ENCODE measurements at places on chromosomes 3 and 15.
A peak's percentile ranks its signal among the peaks of the same experiment; 100 is the strongest.

DNA sequence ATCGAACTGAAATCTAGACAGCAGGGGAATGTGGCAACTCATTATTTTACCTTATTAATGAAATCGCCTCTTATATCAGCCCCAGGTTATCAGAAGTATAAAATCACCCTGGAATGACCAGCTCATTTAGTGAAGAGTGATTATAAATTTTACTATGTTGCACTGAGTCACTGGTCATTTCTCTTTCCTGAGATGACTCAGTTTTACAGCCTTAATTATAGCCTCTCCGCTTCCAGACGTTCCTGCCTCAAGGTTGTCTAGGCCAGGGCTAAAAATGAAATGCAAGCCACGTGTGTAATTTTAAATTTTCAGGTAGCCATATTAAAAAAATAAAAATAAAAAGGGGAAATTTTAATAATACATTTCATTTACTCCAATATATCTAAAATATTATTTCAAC, 33.3 kb downstream of the DET1 start:
- ATAC-seq = no peak

DNA sequence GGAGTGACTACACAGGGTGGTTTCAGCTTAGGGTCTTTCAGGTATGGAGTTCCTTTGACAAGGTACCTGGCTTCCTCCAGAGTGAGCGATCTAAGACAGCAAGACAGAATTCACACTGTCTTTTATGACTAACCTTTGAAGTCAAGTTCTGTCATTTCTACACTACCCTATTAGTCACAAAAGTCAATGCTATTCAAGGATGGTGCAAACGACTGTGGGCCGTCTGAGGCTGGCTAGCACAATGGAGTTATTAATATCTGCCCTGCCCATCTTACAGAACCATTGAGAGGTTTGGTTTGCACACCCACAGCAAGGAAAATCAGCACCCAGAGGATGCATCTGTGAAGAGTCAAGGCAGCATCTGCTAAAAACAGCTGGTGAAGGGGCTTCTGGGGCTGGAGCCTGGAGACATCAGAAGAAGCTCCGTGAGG, 62.9 kb upstream of the XCR1 start:
- ATAC-seq = peak; percentile 87

DNA sequence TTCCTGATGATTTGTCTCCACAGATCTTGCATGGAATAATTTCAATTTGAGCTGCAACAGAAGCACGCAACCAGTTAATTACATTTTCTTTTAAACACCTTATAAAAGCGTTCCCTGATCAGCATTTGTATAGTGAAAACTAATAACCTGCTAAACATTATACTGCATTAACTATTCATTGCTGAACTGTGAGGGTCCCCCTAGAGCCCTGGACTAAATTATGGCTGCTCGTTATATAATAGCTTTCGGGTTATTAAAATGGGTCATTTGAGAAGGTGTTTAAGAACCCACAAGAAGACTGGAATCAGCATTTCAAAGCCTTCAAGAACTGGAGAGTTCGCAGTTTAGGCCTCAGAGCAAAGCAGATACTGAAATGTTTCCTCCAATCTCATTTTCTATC, 52.9 kb upstream of the ICE2 start:
- ATAC-seq = no peak

- ATAC-seq = no peak
Observed at GRCh38 chr3:149371001-149371722, 6.3 kb downstream of the TM4SF1 start.

DNA sequence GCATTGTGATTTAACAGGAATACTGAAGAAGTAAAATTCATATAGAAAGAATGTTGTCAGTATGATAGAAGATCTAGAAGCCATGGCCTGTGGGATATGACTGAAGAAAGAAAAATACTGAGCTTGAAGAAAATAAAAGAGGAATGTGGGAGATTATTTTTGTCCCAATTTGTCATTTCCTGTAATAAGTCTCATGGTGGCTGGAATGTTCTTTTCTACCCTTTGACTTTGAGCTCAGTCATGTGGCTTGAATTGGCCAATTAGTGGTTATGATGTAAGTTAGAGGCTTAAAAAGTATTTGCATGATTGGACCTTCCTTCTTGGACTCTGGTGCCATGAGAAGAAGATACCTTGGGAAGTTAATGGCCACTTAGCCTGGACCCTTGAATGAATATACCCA, 14.1 kb downstream of the APH1B start:
- no peak for ATAC-seq

- ATAC-seq = no peak
Observed at GRCh38 chr15:74955017-74955416, 1.6 kb downstream of the RPP25 start.

GRCh38 chr15:29785642-29786041, 36.6 kb downstream of the TJP1 start:
- ATAC-seq = no peak

GRCh38 chr15:63586790-63587189, 10.4 kb upstream of the FBXL22 start:
- ATAC-seq = no peak

- no peak for ATAC-seq
Observed at GRCh38 chr3:194758716-194759115, 73.0 kb downstream of the FAM43A start.

- no peak for ATAC-seq
Observed at GRCh38 chr15:70014860-70015490, 82.7 kb downstream of the TLE3 start.

GRCh38 chr15:64490598-64491259, 30.4 kb downstream of the ZNF609 start:
- no peak for ATAC-seq

- ATAC-seq = no peak
Observed at GRCh38 chr3:136711277-136711676, 40.9 kb downstream of the STAG1 start.

GRCh38 chr3:128482666-128483656, 10.0 kb downstream of the GATA2 start:
- no peak for ATAC-seq

GRCh38 chr3:125200731-125201139, 11.8 kb downstream of the SLC12A8 start:
- ATAC-seq = peak; percentile 53

DNA sequence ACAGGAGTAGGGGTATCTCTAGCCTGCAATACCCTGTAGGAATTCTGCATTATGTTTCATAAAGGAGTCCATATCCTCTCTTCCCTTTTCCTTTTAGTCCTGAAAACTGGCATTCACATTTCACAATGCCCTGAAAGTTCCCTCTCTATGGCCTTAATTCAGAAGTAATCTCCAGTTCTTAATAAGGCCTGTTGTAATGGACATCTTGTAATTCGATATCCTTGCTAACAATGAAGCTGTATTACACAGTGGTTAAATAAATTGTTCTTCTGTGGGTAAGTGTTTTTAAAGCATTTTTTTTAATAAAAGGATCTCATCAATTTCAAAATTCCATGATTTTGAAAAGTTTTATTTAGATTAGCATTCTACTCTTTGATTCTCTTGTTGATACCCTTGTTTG, 34.3 kb upstream of the NEO1 start:
- ATAC-seq = no peak

GRCh38 chr15:78372880-78373279, 32.7 kb downstream of the CRABP1 start:
- ATAC-seq = no peak

- ATAC-seq = no peak
Observed at GRCh38 chr15:62546628-62547027, 381.5 kb upstream of the C2CD4B start.

- ATAC-seq = no peak
Observed at GRCh38 chr15:29937956-29938355, 115.7 kb upstream of the TJP1 start.

DNA sequence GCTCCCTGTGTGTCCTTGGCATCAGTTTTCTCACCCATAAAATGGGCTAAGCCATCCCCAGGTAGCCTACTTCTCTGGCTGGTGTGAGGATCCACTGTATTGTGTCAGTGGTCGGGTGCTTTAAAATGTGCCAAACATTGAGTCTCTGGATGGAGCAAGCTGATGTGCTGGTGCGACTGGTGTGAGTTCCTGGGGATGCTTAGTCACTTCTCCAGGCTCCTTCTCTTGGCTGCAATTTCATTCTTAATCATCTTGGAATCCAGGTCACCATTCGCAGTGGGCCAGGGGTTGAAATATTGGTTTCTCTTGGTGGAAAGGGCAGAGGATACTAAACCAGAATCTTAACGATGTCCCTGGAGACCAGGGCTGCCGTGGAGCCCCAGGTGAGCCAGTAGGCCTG, 29.3 kb downstream of the SCN5A start:
- no peak for ATAC-seq

GRCh38 chr3:37670961-37671483, 190.7 kb upstream of the CTDSPL start:
- no peak for ATAC-seq

All from activated CD4-positive, CD25-positive, alpha-beta regulatory T cell treated with anti-CD3 and anti-CD28 coated beads, Interleukin-2, amount 50 U/mL, for 24 hours (primary cell).